ENCODE measurements at places on chromosomes 12 and 14.

DNA sequence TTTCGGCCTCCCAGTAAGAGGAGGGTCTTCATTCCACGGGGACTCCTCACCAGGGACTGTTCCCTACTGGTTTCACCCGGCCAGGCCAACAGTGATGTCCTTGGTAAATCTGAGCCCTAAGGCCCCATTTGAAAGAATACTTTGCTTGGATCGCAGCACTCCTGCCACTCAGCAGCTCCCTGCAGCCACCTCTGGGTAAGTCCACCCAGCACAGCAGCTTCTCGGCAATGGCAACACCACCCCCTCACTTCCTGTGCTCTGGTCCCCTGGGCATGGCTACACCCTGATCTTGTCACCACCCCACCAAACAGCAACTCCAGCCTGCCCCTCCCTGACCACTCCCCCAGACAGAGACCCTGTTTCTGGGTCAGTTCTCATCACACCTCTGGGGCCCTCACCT is 100.3 kb downstream of the SETD3 start:
- no peak for DNase-seq

- peak; percentile 31 for DNase-seq
These were observed 22.9 kb upstream of the CATSPERB start for GRCh38 chr14:91754819-91755218.

DNA sequence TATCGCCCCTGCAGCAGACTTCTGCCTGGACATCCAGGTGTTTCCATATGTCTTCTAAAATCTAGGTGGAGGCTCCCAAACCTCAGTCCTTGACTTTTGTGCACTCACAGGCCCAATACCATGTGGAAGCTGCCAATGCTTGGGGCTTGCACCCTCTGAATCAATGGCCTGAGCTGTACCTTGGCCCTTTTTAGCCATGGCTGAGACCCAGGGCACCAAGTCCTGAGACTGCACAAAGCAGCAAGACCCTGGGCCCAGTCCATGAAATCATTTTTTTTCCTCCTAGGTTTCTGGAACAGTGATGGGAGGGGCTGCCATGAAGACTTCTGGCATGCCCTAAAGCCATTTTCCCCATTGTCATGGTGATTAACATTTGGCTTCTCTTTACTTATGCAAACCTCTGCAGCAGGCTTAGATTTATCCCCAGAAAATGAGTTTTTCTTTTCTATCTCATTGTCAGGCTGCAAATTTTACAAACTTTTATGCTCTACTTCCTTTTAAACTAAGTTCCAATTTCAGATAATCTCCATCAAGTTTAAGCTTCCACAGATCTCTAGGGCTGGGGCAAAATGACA is 1445.8 kb upstream of the FLRT2 start:
- no peak for DNase-seq

DNA sequence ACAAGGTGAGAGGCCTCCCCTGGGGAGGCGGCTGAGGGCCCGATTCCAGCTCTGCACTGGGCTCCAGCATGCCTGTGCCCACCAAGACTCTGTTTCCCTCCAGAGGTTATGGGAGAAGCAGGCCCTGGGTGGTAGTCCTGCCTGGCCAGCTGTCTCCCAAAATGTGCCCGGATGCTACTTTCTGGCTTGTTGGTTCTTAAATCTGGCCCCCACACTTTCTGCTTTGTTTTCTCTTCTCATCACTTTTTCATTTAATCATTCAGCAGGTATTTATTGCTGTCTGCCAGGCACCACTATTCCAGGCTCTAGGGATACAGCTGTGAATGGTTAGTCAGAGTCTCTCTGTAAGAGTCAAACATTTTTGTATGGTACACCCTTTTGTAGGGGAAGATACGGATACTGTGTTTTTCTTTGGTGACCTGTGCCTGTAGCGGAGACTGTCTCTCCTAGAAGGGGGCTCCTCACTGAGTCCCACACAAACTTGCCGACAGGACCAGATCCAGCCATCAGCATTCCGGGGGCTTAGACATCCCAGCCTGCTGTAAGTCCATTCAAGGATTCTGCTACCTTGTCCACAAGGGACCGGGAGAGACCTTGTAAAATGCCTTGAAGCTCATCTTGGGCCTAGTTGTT is 3.8 kb downstream of the DHRS2 start:
- no peak for DNase-seq

GRCh38 chr12:94057262-94058151 is 90.9 kb upstream of the PLXNC1 start:
- DNase-seq: no peak

- no peak for DNase-seq
These were observed 14.0 kb downstream of the WNT5B start for GRCh38 chr12:1643043-1643442.

- no peak for DNase-seq
These were observed 1.1 kb upstream of the INSM2 start for GRCh38 chr14:35532783-35533356.

- DNase-seq: no peak
These were observed 618.6 kb downstream of the AACS start for GRCh38 chr12:125683748-125684381.

GRCh38 chr14:70098250-70098809 is 90.4 kb downstream of the SLC8A3 start:
- DNase-seq: no peak

DNA sequence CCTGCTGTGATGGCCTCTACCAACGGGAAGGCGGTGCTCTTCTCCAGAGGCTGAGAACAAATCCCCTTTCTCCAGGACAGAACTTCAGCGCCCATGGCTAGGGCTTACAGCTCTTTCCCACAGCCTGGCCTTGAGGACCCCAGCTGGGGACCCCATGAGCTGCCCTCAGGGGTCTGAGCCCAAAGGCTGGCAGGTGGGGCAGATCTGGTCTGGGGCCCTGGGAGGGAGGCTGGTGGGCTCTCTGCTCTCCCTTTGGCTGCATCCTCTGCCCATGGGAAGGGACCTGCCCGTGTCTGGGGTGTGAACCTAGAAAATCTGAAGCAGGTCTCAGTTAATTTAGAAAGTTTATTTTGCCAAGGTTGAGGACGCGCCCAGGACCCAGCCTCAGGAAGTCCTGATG is 322.1 kb downstream of the ADGRD1 start:
- DNase-seq: no peak

GRCh38 chr14:35808076-35808637 is 938 bp downstream of the RALGAPA1 start:
- DNase-seq: peak; percentile 69

GRCh38 chr14:53526200-53526599 is 373.1 kb upstream of the DDHD1 start:
- no peak for DNase-seq

All from NCI-H524 (cell line).